ENCODE measurements at places on chromosomes 7 and 10.

DNA sequence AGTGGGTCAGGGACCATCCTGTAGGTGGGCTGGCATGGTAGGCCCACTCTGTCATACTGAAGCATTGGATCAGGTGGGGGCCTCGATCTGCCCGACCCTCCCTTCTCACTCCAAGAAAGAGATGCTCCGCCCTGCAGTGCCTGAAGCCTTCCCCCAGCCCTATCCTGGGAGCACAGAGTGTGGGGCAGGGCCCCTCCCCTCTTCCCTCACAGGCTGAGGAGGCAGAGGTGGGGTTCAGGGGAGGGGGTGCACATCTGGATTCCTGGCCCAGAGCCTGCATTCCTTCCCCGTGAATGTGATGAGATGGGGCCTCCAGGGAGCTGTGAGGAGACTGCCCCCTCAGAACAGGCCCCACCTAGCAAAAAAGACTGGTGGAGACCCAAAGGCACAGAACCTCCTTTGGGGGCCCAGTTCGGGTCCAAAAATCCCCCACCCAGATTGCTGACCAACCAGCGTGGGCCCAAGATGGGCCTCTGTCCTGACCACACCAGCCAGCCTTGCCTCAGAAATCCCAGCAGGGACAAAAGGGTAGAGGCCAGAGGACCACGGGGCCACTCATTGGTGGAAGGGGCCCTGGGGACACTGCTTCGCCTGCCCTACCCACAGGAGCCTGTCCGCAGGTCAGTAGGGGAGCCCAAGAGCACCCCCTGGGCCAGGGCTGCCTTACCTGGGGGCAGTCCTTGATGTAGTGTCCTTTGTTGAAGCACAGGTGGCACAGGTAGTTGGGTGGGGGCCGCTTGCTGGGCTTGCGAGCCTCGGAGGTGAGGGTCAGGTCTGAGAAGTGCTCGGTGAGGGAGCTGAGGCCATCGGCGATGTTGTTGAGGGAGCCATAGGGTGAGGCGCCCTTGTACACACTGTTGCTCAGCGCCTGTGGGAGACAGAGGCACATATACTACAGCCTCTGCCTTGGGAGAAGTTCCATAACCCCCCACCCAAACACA is 13.3 kb downstream of the ZCCHC24 start:
- DNase-seq = no peak

GRCh38 chr7:37273891-37274290 is 174.8 kb downstream of the ELMO1 start:
- DNase-seq = no peak

- no peak for DNase-seq
Measured at GRCh38 chr7:142389544-142389943, 131.7 kb upstream of the PRSS58 start.

GRCh38 chr7:56538541-56539429 is 422.6 kb upstream of the NUPR2 start:
- DNase-seq = no peak

GRCh38 chr7:138885383-138886147 is 87.6 kb upstream of the ATP6V0A4 start:
- no peak for DNase-seq

DNA sequence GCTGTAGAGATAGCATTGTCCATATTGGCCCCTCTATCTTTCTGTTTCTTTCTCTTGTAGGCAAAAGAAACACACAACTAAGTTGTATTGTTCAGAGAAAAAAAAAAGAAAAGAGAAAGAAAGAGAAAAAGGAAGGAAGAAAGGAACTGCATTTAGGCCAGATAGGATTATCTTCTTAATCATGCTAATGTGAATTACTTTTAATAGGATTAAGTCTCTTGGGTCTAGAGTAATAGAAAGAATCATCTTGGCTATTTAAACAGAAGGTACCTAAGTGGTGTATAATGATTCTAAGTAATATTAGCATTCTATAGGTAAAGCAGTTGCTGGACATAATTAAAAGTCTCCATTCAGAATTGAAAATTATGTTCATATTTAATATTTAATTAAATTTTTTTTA is 42.2 kb downstream of the GPR85 start:
- DNase-seq = no peak

- DNase-seq = no peak
Measured at GRCh38 chr7:20173828-20174227, 43.4 kb downstream of the MACC1 start.

DNA sequence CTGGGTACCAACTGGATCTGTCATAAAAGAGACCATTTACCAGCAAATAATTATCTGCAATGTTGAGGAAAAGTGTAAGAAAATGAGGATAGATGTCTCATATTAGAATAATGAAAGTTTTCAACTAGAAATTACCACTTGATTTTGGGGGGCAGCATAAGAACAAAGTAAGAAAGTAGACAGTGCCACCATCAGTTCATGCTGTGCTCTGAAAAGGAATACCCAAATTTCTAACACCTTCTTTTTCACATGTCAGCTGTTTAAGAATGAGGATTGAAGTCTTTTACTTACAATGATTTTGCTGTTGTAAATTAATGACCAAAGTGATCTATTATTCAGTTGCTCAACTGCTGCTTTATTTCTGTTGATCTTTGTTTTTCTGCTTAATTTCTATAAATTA is 578.3 kb downstream of the ETV1 start:
- no peak for DNase-seq

DNA sequence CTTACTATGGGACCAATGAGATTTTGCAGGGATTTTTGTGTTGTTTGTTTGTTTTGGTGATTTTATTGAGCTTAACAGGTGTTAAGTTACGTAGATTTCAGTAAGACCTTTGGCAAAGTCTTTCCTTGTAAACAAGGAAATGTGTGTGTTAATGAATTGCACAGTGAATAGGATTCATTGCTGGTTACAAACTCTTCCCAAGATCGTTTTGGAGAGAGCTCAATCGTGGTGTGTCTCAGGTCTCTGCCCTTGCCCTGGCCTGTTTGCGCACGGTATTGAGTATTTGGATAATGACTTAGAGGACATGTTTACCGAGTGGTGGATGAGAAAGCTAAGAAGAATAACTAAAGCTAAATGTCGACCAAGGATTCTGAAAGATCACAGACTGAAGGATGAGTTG is 41.9 kb downstream of the PRPF18 start:
- no peak for DNase-seq

DNA sequence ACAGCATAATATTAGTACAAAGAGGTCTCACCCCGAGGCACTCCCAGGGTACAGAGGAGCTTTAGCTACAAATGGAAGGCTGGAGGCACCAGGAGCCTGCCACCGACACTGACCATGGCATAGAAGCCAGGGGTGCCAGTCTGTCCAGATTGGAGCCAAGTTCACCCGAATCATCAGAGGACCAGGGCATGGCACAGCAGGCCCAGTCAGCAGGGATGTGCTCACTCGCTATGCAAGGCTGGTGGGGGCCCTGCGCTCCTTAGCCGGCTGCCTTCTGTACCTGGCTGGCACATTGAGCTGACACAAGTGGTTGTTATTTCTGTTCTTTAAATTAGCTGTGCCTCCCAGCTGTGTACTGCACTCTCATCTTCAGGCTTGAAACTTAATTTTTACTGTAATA is 149.3 kb downstream of the TCERG1L start:
- no peak for DNase-seq

- DNase-seq = no peak
Measured at GRCh38 chr7:139618482-139619366, 95.2 kb downstream of the CLEC2L start.

DNA sequence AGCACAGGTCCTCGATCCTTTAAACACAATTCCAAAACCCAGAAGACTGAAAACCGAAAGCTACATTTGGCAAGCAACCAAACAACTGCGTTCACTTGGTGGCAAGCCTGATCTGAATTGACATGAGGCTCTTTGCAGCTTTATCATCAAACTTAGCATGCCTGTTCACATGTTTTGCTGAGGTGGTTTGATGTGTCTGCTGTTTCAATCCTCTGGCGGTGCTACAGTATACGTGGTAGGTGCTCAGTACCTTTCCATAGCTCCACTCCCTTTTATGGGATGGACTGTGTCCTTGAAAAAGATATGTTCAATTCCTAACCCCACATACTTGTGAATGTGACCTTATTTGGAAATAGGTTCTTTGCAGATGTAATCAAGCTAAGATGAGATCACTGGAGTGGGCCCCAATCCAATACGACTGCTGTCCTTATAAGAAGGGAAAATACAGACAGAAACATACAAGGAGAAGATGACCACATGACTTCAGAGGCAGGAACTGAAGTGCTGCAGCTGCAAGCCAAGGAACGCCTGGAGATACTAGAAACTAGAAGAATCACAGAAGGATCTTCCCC is 33.4 kb downstream of the CCDC6 start:
- no peak for DNase-seq

DNA sequence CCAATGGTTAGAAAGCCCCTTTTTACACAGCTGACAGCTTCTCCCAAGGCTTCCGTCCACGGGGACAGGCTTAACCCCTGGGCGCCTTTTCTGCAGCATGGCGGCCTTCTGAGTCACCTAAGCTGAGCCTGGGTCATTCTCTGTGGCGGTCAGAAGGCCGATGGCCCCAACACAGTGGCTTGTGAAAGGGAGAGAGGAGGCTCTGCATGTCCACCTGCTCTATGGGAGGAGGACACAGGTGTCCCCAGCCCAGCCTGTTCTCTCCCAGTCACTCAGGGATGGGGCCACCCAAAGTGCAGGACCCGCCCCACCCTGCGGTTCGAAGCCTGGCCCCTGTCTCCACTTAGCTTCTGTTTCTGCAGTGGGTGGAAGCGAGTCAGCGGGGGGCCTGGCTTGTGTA is 20.4 kb upstream of the TTYH3 start:
- DNase-seq = no peak

DNA sequence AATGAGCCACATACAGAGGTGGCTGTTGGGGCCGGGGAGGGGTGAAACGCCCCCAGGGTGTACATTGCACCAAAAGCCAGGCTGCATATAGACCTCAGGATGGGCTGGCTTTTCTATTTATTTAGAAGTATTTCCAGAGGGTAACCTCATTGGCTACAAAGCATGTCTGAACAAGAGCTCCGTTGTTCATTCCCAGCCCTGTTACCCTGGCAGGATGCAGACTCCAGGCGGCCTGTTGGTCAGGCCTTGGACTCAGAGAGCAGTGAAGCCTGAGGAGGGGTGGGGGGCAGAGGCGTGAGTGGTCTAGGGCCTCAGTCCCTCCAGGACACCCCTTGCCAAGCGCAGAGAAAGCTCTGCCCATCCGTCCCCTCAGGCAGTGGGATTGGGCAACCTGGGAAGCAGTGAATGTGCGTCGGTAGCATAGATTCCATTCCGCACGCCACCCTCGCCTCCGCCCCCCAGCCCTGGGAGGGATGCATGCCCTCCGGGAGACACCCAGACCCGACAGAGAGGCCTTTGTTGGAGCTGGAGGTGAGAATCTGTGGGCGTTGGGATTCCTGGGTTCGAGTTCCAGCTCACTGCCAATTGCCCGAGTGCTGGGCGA is 41.9 kb downstream of the TCF7L2 start:
- DNase-seq = no peak

DNA sequence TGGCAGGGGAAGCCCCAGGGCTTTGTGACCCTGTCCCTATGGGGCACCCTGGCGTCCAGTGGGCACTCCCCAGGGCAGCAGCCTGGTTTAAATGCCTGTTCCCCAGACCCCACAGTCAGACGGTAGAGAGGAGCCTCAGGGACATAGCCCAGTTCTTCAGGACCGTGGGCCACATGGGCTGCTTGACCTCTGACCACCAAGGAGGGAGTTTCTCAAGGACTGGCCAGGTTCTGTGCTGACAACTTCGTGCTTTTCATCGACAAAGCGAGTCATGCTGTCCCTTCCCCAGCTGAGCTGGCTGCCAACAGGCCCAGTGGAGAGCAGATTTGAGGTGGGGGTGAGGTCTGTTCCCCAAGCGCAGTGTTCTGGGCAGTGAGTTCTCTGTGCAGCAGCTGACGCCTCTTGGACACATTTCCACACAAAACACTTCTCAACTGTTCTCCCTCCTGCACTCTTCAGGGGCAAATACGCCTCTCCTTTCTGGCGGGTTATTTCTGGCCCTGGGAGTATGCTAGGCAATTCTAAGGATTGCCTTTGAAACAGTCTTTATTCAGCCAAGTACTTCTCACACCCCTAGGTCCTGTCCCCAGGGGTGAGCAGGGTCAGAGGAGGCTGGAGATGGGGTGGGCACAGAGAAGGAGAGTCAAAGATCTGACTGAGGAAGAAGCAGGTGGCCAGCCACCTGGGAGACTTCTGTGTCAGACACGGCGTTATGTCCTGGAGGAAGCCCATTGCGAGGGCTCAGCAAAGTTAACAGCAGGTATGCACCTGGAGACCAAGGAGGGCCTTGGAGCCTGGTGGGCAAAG is 57.3 kb upstream of the CAMK2B start:
- no peak for DNase-seq

GRCh38 chr10:91587710-91588638 is 44.9 kb downstream of the PPP1R3C start:
- DNase-seq = no peak

- no peak for DNase-seq
Measured at GRCh38 chr10:114045136-114046086, 1.7 kb downstream of the ADRB1 start.

GRCh38 chr7:7103343-7104313 is 78.7 kb upstream of the C1GALT1 start:
- DNase-seq = peak; percentile 38
